Pons (tissue), 1 donor: ENCODE measurements at places on chromosomes 3 and 15.

DNA sequence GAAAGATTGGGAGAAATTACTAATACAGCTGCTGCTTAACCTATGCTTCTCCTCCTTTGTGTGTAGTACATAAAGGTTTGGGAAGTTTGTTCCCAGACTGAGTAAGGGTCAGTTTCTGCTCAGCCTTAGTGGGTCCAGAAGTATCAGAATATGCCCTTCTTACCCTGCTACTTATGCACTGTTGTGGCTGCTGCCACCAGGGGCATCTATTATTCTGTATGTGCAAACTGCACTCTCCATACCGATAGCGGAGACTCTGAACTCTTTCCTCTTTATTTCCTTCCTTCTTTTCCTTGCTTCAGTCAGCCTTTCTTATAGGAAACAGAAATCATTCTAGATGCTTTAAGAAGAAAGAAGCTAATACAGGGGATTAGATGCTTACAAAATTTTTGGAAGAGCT lies 4.0 kb downstream of the NEDD4 start:
- no peak for DNase-seq

DNA sequence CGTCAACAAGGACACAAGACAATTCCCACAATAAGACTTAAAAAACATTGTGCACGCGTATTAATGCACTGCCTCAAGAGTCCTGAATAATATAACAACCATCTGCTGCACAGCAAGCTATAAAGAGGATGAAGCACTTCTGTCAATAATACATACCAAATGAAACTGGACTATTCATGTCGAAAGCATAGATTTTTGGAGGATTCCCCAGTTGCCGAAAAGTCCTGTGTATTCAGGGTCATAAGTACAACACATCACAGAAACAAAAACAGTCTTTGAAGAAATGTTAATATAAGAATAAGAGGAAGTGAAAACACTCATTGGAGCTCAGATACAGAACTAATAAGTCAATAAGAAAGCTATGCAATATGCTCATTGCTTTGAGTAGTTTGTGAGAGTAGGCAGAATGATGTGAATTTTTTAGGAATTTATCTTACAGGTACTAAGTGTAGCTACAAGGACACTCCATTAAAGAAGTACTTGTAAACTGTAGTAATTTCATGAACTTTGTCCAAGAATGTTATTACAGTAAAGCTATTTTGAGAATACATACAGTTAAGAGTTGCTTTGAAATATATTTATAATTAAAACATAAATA lies 31.6 kb downstream of the CBLB start:
- DNase-seq, result peak; percentile 31

- DNase-seq, result peak; percentile 78
These were observed 60.8 kb upstream of the ARHGEF26 start for GRCh38 chr3:154060238-154061000.

DNA sequence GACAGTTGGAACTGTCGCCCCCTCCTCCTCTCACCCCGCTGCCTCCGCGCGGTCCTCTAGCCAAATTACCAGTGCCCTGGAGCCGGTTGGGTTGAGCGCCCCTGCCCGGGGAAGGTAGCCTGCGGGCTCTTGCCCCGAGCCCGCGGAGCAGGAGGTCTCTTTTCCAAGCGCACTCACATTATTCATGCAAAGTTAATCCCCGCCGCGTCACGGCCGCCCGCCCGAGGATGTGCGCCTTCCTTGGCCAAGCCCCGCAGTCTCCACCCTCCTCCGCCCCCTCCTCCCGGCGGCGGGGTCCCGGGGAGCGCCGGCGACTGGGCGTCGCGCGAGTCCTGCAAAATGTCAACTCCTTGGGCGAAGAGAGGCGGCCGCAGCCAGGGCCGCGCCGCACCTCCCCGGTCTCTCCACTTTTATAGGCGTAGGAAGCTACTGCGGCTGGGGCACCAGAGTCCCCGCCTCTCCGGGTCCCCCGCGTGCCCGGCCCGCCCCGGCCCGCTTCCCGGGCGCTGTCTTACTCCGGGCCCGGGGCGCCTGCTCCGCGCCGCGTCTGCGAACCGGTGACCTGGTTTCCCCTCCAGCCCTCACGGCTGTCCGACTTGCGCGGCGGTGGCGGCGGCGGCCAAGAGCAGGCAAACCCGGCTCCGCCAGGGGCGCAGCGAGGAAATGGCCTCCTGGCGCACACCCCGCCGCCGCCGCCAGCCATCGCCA lies at the start of gene THRB:
Gene THRB, minus strand, starts transcription at position 233 of the 708 bp plus-strand sequence.
- DNase-seq, result peak; percentile 58

DNA sequence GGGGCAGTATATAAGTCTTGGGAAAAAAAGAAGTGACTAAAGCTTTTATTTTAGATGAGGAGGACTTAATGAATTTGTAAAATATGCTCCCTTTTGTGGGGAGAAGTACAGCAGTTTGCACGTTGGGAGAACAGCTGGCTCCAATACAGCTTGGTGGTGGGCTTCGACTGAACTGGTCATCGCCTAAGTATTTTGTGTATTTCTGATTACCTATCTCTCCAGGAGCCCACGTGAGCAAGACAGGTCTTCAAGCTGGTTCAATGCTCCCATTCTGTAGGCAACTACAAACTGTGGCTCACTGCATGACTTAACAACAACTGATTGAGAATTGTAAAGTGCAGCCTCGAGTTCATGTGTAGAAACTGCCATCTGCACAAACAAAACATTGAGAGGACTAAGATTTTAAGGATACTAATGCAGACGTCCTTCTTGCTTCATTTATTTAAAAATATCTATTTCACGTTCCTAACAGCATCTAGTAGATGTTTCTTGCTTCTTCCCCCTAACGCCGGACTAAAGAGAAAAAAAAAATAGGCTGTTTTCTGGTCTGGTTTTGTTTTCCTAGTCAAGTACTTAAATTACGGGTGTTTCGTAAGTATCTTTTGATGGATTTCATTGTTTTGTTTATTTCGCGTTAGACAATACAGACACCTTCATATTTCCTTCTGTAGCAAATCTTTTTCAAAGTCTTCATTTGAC lies 1.4 kb upstream of the GREM1 start:
- peak; percentile 19 for DNase-seq

DNA sequence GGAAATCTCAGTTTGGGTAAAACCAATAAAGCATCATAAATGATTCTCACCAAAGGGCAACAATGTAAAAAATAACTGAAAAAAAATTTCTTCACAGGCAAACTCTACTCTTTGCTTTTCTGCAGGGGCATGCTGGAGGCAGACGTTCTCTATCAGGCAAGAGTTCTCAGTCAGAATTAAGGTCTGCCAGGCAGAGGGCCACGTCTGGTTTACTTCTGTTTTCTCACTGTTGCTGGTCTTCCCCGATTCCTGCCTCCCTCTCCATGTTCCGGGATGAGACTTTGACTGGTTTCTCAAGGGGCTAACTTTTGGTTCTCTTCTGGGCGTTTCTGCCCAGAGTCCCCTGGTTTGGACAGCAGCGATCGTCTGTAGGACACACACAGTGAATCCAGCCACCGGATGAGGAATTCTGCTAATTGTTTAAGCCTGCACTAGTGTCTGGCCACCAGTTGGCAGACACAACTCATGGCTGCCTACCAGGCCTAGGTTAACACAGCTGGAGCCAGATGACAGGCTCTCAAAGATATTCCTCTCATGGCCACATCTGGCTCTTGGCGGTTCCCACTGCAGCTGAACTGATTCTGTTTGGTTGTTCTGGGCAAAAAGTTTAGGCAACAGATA lies 273.1 kb downstream of the FOXP1 start:
- DNase-seq, result peak; percentile 66

- no peak for DNase-seq
These were observed 641.5 kb upstream of the NECTIN3 start for GRCh38 chr3:110430146-110430545.

- no peak for DNase-seq
These were observed 115.2 kb downstream of the CD47 start for GRCh38 chr3:107975529-107976201.

DNA sequence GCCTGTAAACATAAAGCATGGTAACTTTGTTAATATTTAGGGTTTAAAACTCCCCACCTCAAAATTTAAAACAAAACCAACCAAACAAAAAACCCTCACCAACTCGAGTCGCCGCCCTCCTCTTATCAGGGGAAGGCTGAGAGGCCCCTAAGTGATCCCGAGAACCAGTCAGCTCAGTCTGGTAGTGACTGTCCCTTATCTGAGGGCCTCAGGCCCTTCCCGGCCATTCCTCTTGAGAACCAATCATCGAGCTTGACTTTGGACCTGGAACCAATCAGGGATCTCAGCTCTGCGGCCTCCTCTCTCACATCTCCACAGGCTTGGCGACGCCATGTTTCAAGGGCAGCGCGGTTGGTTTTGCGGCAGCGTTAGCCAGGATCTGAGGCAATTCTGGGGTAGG lies at the start of gene TERB2:
Gene TERB2, plus strand, starts transcription at position 300 of the 400 bp plus-strand sequence. Its CDS starts 32 bp downstream, at position 332.
- no peak for DNase-seq

DNA sequence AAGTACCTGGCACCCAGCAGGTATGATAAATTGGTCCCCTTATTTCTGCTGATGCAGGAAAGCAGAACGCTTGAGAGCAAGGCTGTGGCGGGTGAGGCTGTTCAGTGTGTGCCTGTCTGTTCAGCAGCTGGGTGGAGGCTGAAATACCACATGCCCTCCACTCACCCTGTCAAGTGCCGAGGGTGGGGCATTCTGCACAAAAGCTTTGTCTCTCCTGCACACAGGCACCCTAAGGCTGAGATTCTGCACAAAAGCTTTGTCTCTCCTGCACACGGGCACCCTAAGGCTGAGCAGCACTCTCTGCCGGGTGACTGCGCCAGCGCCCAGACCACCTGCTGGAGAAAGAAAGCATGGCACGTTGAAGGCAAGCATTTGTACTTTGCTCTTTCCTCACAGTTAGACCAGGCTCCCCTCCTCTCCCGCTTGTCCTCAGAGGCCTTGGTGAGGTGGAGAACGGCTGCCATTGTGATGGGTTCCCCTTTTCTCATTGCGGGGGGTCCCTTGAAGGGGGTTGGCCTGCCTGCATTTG lies 97.5 kb downstream of the BDH1 start:
- peak; percentile 18 for DNase-seq

- peak; percentile 21 for DNase-seq
These were observed 519.7 kb downstream of the FGF12 start for GRCh38 chr3:192207651-192208050.

GRCh38 chr3:143349455-143349854 lies 229.9 kb downstream of the CHST2 start:
- DNase-seq, result no peak

DNA sequence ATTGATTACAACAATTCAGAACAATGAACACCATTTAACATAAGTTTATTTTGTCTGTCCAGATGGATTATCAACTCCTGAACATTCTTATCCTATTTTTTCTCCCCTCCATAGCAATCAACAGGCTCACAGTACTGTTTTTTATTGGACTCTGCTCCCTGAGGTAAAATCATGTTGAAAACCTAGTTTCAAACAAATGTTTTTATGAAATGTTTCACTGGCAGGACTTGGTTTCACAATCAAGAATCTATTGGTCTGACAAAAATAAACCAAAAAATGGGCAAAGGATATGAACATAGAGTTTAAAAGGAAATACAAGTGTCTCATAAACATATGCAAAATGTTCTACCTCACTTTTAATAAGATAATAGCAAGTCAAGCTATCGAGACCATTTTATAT lies 2.6 kb upstream of the MYRIP start:
- no peak for DNase-seq

- no peak for DNase-seq
These were observed 30.2 kb upstream of the FURIN start for GRCh38 chr15:90838139-90838538.

- no peak for DNase-seq
These were observed 440 bp downstream of the PRTG start for GRCh38 chr15:55742498-55742926.

GRCh38 chr3:197219619-197220018 lies 78.8 kb downstream of the DLG1 start:
- DNase-seq, result no peak

GRCh38 chr3:11140030-11140712 lies 14.1 kb upstream of the HRH1 start:
- peak; percentile 31 for DNase-seq

DNA sequence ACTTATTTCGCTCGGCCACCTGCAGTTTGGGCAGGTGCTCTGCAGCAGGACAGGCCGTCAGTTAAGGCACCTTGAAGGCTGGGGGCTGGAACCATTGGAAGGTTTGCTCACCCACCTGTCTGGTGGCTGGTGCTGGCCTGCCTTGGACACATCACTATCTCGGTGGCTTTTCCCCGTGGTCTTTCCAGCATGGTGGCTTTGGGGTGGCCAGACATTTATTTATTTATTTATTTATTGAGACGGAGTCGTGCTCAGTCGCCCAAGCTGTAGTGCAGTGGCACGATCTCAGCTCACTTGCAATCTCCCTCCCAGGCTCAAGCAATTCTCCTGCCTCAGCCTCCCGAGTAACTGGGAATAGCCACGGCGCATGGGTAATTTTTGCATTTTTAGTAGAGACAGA lies 11.7 kb downstream of the ISG20 start:
- DNase-seq, result no peak

DNA sequence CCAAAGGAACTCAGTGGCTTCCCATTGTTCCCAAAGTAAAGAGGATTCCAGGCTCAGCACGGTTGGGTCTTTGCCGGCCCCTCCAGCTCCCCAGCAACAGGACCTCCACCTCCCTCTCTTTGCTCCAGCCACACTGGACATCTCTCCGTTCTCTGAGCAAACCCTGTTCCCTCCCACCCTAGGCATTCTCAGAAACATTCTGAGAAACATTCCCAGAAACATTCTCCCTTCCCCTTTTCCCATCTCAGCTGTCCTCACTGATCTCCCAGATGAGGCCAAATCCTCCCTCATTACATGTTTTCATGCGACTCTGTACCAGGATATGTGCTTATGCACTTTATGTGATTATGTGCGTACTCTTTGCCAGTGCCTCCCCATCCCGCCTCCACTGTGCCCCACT lies 14.1 kb downstream of the CCDC33 start:
- DNase-seq, result no peak

DNA sequence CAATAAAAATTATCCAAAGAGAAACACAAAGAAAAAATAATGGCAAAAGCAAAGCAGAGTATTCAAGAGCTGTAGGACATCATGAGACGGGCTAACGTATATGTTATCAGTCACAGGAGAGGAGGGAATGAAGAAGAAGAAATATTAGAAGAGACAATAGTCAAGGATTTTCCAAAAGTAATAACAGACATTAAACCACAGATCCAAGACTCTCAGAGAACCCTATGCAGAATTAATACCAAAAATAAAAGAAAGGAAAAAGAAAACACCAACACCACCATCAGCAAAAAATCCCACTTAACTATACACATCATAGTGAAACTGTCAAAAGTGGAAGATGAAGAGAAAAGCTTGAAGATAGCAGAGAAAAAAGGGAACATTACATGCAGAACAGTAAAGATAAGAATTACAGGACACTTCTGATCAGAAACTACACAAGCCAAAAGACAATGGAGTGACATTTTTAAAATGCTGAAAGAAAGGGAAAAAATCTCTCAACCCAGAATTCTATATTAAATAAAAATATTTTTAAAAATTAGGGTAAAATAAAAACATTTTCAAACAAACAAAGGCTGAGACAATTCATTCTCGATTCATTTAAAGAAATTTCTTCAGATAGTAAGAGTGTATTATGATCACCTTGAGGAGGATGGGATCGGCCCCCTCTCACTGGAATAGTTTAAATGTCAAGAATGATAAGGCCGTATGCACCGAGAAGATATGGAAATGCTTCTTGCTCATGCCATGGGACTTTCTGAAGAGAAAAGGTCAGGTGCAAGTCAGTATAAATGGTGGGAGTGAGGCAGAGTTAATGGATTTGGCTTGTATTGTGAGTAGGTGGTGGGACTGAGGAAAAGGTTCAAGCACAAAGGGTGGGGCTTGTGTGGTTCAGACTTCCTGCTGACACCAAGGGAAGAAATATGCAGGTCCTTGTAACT lies 28.5 kb downstream of the TM2D3 start:
- no peak for DNase-seq

GRCh38 chr15:70092464-70093027 lies 5.2 kb downstream of the TLE3 start:
- no peak for DNase-seq

GRCh38 chr3:194880940-194881925 lies 195.6 kb downstream of the FAM43A start:
- no peak for DNase-seq
